WTC11 (cell line): ENCODE measurements at places on chromosomes 12 and 14.

GRCh38 chr14:83395321-83395720 lies 1861.7 kb upstream of the SEL1L start:
- DNase-seq = no peak

DNA sequence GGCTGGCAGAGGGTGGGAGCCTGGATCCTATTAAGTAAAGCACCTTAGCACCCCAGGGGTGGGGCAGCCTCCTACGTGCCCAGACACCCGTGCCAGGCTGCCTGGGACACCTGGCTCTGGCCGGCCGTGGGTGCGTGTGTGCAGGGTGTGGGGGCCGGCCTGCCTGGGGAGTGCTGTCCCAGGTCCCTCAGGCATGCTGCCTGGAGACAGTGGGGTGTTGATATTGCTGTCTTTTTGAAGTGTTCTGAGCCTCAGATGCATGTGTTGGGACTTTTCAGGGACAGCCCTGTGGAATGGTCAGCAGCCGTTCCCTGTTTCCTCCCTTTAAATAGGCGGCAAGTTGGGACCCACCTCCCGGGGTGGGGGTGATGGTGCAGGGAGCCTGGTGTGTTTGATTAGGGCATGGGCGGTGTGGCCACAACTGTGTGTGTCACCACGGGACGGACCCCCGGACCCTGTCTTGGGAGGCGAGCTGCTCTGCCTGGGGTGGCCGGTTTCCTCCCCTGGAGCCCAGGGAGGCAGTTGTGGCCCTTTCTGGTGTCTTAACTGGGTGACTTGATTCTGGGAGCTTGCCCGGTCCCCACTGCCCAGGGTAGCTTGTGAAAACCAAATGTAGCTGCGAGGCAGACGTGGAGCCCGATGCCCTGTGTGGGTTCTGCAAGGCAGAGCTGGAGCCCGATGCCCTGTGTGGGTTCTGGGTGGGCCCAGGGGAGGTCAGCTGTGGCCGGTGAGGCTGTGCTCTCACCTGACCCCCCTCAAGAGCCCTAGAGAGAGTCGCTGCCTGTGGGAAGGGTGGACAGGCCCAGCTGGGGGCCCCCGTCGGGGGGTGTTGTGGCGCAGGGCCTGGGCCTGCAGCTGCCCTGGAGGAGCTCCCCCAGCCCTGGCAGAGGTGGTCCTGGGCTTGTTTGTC lies 8.2 kb downstream of the ULK1 start:
- DNase-seq = no peak

DNA sequence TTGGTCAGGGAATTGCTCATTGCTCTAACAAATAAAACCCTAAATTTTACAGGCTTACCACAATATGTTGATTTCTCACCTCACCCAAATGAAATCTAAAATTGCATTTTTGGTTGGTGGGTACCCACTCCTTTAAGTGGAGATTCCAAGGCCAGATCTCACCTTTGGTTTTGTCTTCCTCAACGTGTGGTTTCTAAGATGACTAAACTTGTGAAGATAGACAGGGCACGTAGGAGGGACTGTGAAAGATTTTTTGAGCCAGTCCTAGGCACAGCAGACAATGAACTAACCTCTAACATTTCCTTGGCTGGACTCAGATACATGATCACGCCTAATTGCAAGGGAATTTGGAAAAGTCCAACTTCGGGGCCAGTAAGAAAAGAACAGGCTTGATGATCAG lies 1003.9 kb downstream of the FLRT2 start:
- DNase-seq = no peak

DNA sequence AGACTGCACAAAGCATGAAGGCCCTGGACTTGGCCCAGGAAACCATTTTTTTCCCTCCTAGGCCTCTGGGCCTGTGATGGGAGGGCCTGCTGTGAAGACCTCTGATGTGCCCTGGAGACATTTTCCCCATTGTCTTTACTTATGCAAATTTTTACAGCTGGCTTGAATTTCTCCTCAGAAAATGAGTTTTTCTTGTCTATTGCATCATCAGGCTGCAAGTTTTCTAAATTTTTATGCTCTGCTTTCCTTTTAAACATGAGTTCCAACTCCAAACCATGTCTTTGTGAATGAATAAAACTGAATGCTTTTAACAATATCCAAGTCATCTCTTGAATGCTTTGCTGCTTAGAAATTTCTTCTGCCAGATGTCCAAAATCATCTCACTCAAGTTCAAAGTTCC lies 43.7 kb upstream of the TRHDE start:
- DNase-seq = no peak

DNA sequence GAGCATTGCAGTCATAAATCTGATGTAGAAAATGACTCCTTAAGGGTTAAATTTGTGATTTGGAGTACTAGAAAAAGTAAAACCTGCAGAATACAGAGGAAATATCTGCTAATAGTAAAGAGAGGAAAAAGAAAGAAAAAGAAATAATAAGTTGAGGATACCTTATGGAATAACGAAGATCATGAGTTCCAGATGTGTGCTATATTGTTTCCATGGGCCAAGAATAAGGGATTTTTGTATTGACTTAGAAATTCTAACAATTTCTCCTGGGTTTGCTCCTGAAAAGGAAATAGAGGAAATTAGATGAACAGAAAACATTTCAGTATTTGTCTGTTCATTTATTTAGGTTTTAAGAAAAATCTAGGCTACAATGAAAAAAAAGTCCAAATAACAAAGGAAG lies 115.3 kb downstream of the ALG10B start:
- no peak for DNase-seq

GRCh38 chr14:71244341-71244740 lies 337.1 kb downstream of the PCNX1 start:
- DNase-seq = no peak

DNA sequence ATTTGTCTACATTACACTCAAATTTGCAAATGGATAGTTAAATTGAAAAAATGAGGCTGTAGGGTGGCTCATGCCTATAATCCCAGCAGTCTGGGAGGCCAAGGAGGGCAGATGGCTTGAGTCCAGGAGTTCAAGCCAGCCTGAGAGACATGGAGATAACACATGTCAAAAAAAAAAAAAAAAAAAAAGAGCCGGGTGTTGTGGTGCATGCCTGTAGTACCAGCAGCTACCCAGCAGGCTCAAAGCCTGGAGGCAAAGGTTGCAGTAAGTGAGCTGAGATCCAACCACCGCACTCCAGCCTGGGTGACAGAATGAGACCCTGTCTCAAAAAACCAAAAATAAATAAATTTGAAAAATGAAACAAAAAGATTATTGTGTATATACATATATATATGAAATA lies 119.9 kb upstream of the MGAT4C start:
- peak; percentile 35 for DNase-seq

DNA sequence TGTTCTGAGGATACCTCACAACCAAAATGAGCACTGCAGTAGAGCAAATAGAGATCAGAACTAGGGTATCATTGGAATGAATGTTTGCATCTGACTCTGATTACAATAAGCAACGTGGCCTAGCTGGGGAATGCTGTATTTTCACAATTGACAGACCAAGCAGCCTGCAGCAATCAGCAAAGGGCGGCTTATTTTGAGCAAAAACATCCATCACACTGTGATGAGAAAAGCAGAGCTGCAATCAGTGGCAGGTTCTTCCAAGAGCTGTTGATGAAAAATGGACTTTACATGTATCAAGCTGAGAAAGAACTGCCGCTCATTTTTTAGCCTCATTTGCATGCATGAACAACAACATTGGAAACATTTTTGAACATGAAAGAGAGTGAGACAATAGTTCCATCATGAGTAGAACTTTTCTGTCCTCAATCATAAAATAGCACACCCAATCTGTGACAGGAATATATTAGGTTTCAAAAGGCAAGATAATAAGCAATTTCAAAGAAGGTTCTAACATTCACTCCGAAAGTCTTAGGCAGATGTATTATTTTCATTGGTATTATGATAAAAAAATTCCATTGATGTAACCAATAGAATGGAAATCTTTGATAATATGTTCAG lies 249.7 kb upstream of the FBXO33 start:
- DNase-seq = no peak

- DNase-seq = no peak
Observed at GRCh38 chr12:53200458-53201176, 6.4 kb downstream of the ITGB7 start.

GRCh38 chr14:102096569-102097188 lies 9.8 kb upstream of the HSP90AA1 start:
- DNase-seq = peak; percentile 87

DNA sequence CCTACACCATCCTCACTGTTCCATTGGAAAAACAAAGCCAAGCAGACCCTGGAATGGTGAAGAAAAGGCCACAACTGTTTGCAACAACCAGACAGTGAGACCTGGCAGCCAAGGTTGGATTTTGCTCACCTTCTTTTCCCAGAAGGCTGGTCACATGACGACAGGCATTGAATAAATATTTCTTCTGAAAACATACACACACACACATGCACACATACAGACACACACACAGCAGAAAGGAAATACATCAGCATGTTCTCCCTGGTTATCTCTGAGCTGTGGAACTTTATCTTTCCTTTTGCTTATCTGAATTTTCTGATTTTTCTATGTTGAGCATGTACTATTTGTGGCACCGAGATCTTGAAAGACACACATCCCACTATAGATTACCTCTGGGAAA lies 38.0 kb upstream of the CCDC60 start:
- no peak for DNase-seq

DNA sequence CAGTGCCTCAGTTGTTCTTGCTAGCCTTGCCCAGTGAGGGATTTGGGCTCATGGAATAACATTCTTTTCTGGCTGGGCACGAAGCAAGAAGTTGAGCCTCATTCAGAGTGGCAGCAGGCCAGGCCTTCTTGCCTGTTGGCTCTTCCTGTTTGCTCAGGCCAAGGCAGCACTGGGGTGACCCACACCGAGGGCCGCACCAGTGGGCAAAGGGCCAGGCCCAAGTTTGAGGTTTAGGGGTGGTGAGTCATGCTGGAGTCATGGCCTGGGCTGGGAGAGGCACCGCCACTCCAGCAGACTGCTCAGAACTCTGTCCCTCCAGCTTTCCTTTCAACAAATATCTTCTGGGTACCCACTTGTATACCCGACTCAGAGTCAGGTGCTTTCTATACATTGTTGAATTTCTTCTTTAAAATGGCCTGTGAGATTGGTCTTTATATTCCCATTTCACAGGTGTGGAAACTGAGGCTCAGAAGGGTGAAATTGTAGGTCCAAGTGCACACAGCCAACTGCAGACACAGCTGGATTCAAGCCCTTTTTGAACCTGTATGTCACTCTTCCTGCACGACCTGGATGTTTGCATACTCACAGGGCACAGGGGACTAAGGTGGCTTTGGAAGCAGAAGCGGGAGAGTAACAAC lies 279.4 kb downstream of the FOXN3 start:
- DNase-seq = no peak

- no peak for DNase-seq
Observed at GRCh38 chr12:4779749-4780148, 59.5 kb downstream of the GALNT8 start.

GRCh38 chr12:65432651-65433050 lies 154.2 kb downstream of the MSRB3 start:
- no peak for DNase-seq
